ENCODE measurements at places on chromosomes 7 and 10.

DNA sequence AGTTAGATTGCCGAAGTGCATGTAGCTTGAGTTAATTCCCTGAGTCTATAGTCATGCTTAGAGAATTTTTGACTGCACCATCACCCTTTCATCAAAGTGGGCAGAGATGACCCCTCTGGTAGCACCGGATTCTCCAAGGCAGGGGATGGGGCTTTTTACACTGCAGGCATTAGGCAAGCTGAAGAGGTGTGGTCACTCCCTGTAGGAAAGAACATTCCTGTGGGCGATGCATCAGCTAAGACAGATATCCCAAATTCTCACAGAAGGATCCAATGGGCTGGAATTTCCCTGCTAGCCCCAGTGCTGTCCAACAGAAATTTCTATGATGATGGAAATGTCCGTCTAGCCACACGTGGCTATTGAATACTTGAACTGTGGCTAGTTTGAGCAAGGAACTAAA is 118.2 kb downstream of the ADAM12 start:
- DNase-seq, result no peak

DNA sequence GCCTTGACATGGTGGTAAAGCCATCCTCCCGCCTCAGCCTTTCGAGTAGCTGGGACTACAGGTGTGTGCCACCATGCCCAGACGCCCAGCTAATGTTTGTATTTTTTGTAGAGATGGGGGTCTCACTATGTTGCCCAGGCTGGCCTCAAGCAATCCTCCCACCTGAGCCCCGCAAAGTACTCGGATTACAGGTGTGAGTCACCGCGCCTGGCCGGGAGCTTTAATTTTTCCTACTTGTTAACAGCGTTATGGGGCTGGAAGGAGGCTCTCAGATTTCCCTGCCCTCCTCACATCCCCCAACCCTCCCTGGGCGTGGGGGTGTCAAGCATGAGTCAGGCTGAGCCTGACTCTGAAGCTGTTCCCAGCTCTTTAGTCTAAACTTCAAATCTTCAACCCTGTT is 8.3 kb downstream of the ALKBH4 start:
- DNase-seq, result no peak

DNA sequence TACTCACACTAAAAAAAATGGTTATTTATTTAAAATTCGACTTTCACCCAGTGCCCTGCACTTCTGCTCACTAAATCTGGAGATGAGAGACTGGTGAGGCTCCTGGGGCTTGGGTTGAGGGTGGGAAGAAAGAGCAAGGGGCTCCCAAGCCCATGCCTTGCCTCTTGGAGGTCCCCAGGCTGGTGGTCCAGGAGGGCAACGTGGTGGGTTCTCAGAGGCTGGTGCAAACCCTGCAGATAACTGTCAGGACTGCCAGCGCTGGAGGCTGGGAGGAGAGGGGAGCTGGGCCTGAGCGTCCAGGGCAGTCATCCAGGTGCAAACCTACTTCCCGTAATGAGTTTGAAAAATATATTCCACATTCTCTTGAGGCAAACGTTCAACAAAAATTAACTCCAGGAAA is 528.3 kb downstream of the GLRX3 start:
- no peak for DNase-seq

DNA sequence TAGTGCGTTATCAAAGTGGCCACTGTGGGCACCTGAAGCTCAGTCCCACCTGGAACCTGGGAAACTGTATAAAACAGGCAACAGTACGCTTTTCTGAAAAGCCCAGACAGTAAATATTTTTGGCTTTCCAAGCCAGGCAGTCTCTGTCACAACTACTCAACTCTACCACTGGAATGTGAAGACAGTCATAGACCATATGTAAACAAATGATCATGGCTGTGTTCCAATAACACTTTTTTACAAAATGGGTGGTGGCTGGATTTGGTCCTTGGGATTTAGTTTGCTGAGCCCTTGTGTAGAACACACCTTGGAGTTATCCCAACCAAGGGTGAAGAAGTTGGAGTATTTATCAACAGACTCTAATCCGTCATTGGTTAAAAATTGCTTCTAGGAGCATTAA is 259.9 kb downstream of the SKIDA1 start:
- no peak for DNase-seq

Data from amniotic stem cell (primary cell).